Activated CD4-positive, alpha-beta T cell treated with anti-CD3 and anti-CD28 coated beads, Interleukin-2, Interleukin-6, amounts not matched to agents 100 ng/mL and 50 ng/mL, durations not matched to agents 16 hours and 8 hours (primary cell): ENCODE measurements at places on chromosomes 1 and 21.

- DNase-seq: no peak
Measured at GRCh38 chr1:14366091-14367018, 232.1 kb upstream of the KAZN start.

- DNase-seq: no peak
Measured at GRCh38 chr1:1374589-1374928, 448 bp downstream of the AURKAIP1 start.

DNA sequence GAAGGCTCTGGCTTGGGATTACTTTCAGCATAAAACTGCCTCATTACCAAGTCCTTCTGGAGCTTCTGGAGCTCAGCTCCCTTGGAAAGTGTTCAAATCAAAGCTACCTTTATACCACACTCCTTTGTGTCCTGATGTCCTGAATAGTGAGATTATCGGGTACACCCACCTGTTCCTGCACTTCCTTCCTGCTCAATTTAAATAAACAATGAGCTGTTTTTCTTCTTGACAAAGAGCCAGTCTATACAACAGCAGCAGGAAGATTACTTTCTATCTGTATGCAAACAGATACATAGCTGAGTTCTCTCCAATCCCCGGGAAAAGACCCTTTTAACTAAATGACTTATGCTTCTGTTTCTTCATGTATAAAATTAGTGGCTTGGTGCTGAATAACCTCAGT, 258.0 kb upstream of the FMN2 start:
- no peak for DNase-seq

DNA sequence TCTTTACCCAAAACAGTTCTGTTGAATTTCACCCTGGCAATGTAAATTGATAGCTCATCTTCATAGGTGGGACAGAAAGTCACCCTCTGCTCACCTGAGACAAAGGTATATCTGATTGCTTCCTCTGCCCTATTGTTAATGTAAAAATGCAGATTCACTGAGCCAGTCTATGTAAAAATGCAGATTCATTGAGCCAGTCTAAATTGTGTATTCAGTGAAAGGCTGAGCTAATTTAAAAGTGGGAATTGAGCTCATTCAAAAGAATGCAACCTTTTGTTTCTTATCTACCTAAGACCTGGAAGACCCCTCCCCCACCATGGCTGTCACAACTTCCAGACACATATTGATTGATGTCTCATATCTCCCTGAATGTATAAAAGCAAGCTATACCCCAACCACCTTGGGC, 4.8 kb upstream of the MYSM1 start:
- DNase-seq: no peak

- no peak for DNase-seq
Measured at GRCh38 chr1:203769505-203770343, 4.7 kb downstream of the LAX1 start.

DNA sequence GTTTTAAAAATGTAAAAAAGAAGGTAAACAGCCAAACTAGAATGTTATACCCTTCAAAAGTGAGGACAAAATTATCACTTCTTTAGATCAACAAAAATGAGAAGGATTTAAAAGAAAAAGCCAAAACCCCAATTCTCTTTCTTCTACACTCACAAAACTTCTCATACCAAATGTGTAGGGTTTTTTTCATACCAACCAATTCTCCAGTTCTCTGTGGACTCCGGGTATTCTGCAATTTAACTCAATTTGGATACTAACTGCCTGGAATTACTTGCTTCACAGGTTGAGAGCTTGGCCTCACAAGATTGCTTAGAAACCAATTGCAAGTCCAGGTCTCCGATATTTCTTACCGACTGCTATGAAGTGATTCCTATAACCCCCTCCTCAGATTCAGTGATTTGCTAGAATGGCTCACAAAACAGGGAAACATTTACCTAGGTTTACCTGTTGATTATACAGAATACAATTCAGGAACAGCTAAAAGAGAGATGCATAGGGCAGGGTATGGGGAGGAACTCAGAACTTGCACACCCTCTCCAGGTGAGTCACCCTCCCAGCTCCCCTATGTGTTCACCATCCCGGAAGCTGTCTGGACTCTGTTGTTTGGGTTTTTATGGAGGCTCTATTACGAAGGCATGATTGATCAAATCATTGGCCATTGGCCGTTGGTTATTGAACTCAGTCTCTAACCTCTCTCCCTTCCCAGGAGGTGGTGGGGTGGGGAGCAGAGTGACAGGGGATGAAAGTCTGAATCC, 67.1 kb downstream of the CAMTA1 start:
- no peak for DNase-seq

GRCh38 chr1:29121516-29121935, 2.2 kb downstream of the TMEM200B start:
- no peak for DNase-seq

GRCh38 chr1:2645143-2645542, 12.3 kb upstream of the MMEL1 start:
- DNase-seq: no peak

- no peak for DNase-seq
Measured at GRCh38 chr1:21671915-21672314, 2.8 kb upstream of the RAP1GAP start.

GRCh38 chr1:936348-937264, 12.9 kb downstream of the SAMD11 start:
- DNase-seq: no peak

GRCh38 chr1:200524092-200524491, 96.5 kb downstream of the KIF14 start:
- DNase-seq: no peak

DNA sequence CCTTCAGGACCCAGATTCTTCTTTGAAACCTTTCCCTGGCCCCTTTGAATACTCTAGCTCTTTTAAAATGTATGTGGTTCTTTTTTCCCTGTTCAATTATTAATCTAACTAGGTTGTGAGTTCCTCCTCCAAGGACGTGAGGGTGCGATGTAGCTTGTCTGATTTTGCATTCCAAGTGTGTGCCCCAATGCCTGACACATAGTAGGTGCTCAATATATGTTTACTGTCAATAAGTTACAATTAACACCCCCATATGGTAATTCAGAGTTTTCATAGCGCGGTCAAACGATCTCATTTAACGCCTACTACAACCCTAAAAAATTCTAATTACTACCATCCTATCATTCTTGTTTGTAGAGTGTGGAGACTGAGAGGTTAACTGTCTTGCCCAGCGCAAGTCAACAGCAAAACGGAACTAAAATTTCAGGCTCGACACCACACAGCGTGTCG, 482 bp upstream of the MTR start:
- no peak for DNase-seq

DNA sequence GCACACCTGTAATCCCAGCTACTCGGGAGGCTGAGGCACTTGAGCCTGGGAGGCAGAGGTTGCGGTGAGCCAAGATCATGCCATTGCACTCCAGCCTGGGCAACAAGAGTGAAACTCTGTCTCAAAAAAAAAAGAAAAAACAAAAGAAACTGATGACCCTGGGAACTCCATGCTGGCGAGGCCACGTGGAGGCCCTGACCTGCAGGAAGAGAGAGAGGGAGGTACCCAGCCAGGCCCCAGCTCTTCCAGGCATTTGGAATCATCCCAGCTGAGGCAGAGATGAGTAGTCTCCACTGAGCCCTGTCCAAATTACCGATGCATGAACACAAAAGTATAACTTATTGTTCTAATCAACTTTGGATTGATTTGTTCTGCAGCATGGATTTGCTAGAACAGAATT, 132.0 kb upstream of the ZBTB40 start:
- no peak for DNase-seq

DNA sequence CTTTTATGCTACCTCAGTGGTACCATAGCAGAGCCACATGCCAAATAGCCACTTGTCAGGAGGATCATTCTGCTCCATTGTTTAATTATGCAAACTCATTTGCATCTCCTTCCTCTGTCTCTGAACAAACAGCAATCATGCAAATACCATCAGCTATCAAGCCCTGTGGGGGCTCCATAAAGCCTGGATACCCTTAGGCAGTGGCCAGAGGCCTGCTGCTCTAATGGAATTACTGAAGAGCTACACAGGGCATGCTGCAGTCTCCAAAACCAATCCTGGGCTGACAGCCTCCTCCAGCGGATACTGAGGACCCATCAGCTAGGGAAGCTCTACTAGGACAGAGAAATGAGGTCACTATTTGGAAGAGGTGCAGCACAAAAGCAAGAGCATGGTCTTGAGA, 376.3 kb downstream of the KCNH1 start:
- DNase-seq: no peak

GRCh38 chr1:18635891-18636595, 5.4 kb downstream of the PAX7 start:
- peak; percentile 15 for DNase-seq

DNA sequence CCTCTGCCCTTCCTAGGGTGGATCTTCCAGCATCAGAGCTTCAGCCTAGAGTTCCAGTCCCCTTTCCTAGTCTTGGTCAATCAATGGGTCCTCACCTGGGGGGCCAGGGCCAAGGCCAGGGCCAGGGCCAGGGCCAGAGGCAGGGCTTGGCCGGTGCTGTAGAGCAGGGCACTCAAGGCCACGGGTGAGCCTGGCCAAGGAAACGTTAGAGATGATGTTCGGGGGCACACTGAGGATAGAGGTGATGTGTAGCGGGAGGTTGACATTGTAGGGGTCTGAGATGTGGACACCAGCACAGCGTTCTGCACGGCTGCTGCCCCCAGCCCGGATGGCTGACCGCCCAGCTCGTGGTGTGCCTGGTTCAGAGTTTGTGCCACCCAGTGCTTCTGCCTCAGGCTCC, 5.4 kb upstream of the USF1 start:
- no peak for DNase-seq

GRCh38 chr1:225909477-225909876, 14.6 kb downstream of the PYCR2 start:
- DNase-seq: no peak

DNA sequence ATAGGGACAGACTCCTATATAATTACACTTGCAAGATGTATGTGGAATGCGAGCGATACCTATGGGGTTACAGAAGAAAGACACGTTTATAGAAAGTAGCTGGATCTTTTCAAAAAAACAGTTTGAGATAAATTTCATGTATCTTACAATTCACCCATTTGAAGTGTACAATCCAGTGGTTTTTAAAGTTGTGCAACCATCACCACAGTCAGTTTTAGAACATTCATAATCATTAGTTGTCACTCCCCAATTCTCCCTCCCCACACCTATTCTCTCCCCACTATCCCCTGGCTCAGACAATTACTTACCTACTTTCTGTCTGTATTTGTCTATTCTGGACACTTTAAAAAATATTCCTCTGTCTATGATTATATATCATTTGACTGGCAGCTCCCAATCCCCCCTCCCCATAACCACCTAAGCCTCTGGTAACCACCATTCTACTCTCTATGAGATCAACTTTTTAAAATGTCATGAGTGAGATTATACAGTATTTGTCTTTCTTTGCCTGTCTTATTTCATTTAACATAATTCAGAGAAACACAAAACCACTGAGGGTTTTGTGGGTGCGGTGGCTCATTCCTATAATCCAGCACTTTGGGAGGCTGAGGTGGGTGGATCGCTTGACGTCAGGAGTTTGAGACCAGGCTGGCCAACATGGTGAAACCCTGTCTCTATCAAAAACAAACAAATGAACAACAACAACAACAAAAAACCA, 39.1 kb downstream of the MRPS6 start:
- no peak for DNase-seq

- DNase-seq: no peak
Measured at GRCh38 chr1:226563666-226564065, 15.1 kb downstream of the STUM start.

DNA sequence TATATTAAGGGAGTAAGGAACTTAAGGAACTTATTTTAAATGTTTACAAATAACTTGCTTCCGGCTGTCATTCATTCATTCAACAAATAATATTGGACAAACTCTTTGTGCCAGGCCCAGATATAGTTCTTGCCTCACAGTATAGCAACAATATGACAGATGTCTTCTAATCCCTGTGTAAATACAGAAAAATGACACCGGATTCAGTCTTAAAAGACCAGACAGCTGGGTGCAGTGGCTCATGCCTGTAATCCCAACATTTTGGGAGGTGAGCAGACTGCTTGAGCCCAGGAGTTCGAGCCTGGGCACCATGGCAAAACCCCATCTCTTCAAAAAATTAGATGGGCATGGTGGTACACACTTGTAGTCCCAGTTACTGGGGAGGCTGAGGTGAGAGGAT, 23.7 kb downstream of the EIF2B3 start:
- no peak for DNase-seq

DNA sequence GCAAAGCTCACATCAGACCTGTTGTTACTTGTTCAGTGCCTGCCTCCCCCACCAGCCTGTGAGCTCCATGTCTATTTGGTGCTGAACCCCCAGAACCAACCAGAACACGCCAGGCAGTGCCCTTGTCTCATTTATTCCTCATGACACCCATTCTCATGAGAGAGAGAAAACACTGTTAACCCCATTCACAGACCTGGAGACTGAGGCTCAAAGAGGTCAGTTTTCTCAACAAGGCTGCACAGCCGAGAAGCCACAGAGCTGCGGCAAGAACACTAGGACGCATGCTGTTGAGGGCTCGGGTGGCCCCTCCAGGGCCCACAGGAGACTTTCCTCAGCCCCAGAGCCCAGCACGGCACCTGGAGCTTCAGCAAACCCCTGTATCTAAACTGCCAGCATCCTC, 13.1 kb downstream of the KCNN3 start:
- no peak for DNase-seq

DNA sequence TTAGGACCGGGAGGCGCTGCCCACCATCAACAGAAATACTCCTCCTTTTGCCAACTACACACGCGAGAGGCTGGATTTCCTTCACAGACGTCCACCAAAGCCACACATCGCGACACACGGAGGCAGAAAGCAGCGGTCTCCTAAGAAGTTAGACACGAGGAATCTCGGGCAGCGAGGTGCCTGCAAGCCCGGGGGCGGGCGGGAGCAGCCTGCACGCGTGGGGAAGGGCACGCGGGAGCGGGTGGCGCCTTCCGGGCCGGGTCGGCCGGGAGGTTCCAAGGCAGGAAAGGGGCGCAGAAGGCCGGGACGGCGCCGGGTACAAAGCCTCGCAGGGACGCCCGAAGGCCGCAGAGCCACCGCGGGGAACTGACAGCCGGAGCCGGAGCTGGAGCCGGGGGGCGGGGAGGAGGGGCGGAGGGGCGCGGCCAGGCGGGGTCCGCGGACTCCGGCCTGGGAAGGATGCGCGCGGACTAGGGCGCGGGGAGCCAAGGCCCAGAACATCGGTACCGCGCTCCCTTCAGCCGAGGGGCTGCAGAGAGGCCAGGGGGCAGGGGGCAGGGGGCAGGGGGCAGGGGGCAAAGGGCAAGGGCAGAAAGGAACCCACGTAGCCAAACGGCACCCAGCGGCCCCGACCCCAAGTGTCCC, 722 bp downstream of the NPHP4 start:
- peak; percentile 32 for DNase-seq

DNA sequence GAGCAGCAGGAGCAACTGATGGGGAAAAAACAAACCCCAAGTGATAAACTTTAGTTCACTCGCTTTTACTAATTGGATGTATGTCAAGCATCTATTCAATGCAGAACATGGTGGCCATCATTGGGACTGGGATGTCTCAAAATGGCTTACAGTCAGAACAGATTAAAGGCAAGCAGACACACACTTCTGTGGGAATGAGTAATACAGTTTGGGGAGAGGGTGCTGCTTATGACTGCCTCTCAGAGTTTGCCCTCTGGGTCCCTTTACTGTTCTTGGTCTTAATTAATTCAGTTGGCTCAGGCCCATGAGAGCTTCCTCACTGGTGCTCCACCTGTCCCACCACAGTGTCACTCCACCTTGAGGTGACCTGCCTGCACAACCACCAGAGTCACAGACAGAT, 119.5 kb downstream of the TBX19 start:
- DNase-seq: no peak

GRCh38 chr1:211892577-211892976, 62.0 kb upstream of the LPGAT1 start:
- DNase-seq: no peak

- no peak for DNase-seq
Measured at GRCh38 chr1:2179283-2180013, 15.1 kb downstream of the FAAP20 start.
